ENCODE measurements at places on chromosomes 6 and 20.
A peak's percentile ranks its signal among the peaks of the same experiment; 100 is the strongest.

DNA sequence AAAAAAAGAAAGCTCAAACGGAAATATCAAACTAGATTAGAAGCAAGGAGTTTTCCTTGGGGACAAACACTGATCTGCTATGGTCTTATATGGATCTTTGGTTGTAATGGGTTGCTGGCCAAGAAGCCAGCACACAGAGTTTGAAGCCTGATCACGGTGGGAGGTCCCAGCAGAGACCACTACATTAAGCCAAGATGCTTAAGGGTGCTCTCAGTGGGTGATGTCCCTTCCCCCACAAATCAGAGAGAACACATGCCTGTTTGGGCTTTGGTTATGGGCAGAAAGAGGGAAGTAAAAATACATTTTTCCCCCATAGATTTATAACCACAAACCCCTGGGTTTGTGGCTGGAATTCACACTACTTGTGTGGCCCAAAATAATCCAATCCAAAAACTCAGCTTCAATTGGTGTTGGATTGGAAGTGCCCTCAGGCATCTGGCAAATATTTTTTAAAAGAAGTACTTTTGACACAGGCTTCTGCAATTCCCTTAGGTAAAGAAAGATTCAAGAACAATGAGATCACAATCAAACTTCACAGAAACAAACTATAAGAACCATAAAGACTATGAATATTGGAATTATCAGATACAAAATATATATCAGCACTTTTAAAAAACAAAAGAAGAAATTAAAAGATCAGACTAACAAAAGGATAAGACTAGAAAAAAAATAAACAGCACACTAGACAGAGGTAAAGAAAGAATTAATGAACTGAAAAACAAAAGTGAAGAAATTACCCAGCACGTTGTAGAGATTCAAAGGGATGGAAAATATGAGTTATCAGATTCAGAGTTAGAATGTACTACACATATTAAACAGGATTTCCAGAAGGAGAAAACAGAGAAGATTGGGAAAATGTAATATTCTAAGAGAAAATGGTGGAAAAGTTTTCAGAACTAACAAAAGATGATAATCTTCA lies 44.7 kb downstream of the ESF1 start:
- DNase-seq, result no peak

DNA sequence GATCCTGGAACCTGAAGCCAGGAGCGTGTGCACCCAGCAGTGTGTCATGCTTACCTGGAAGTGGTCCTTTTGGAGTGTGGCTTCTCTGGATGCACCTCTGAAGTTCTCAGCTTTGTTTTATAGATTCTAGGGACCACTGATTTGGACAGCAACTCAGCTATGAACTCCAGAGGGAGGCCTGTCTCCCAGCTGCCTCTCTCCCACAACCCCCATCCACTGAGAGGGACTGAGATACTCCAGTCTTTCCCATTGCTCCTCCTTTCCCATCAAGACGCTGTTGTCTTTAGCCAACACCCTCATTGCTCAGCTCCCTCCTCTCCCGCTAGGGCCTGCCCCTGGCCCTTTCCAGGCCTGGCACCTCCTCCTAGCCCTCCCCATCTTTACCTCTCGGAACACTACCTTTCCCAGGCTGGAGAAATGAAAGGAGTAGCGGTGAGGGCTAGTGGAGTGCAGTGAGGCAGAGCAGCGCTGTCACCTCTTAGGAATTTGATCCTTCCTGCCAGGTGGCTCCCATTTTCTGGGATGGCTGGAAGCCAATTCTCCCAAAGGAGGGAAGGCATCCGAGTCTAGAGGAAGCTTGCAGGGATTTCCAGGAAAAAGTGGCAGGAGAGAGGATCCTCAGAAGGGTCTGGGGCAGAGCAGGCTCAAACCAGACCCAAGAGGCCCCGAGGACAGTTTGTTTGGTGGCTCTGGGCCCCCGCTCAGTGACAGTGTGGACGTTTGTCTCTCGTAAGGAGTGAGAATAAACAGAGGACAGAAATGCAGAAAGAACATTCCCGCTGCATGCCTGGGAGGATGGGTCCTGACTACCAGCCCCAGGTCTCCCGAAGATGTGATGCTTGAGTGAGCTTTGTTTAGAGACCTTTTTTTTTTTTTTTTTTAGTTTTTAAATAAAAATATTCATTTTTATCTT lies at the start of gene LRRN4:
Gene LRRN4, minus strand, starts transcription at position 285 of the 913 bp plus-strand sequence. CDS start 1,261 bp downstream, outside the sequence.
- DNase-seq, result no peak

DNA sequence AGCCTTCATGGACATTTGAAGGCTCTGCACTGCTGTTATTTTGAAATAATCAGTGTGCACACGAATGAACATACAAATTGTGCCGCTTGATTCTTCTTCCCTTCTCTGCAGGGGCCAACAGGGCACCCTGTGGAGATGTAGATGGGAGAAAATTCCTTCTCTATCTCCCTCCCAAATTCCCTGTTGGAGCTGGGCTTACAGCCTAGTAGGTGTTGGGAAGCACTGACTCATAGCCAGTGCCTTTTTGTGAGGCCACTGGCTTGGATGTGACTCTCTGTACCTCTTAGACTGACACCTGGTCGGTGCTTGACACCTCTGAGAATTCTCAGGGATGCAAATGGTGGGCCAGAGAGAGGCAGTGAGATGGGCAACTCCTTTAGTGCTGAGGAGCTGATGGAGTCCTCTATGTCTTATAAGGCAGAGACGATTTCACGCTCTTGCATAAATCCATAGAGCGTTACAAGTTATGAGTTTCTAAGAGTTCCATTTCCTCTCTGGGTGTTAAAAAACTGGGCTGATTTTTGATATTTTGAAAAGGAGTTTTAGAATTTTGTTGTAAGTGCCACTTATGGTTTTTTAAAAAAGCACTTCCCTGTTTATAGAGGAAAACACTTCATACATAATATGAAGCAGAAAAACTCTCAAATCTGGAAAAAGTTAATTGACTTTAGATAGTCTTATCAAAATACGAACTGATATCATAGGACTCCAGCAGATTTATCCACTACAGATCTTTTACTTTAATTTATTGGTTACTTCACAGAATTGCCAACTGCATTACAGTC lies 89.8 kb upstream of the MAP3K7 start:
- DNase-seq, result no peak

DNA sequence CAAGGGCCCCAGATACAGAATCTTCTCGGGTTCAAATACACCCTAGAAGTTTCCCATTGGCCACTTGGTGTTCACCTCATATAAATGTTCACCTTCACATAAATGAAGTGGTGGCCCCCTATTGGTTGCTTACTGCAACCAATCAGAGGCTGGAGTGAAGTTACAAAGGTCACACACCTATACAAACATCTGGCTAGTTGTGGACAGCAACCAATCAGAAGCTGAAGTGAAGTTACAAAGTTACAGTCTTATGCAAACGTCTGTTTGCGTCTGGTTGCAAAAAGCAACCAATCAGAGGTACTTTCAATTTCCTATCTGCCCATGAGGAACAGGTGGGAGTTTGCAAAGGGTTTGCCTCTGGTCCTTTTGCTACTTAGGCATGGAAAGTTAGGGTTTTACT lies 206.5 kb upstream of the BMP2 start:
- DNase-seq, result no peak

GRCh38 chr6:105068407-105068806 lies 111.4 kb downstream of the POPDC3 start:
- DNase-seq, result no peak

GRCh38 chr6:127191716-127192115 lies 73.2 kb downstream of the RSPO3 start:
- DNase-seq, result no peak

- no peak for DNase-seq
These were observed 65.5 kb upstream of the SPACA1 start for GRCh38 chr6:87982134-87982533.

- DNase-seq, result no peak
These were observed 8.9 kb downstream of the NFKBIL1 start for GRCh38 chr6:31556307-31556706.

DNA sequence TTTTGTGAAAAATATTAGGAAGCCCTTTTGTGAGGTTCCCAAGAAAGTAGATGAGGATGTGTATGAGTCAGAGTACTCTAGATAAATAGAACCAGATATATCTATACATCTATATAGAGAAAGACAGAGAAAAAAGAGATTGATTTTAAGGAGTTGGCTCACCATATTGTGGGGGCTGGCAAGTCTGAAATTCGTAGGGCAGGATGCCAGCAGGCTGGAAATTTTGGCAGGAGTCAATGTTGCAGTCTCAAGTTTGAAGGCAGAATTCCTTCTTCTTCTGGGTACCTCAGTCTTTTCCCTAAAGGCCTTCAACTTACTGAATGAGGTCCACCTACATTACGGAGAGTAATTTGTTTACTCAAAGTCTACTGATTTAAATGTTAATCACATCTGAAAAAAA lies 65.3 kb upstream of the SAMD3 start:
- no peak for DNase-seq

- no peak for DNase-seq
These were observed 104.7 kb downstream of the PRDM13 start for GRCh38 chr6:99711302-99711701.

DNA sequence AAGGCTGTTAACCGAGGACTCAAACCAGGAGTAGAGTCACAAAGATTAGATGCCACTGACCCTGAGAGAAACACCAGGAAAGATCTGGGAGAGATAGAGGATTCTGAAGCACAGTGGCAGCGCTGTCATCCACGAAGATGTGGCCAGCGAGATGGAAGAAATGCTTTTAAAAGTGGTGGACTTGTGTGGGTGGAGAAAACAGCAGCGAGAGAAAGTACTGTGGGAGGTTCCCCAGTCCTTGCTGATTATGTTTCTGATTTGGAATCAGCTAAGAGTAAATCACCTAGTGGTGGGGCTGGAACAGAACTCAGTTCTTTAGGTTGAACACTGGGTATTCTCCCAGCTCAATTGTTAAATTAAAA lies 435 bp upstream of the ZNF322 start:
- DNase-seq, result peak; percentile 11

- no peak for DNase-seq
These were observed at the start of gene LRRC73 for GRCh38 chr6:43509984-43510826. LRRC73 (minus strand) TSS chr6:43510346; CDS start chr6:43509785, 561 bp downstream.

GRCh38 chr6:112015725-112016124 lies 38.2 kb upstream of the CCN6 start:
- DNase-seq, result no peak

DNA sequence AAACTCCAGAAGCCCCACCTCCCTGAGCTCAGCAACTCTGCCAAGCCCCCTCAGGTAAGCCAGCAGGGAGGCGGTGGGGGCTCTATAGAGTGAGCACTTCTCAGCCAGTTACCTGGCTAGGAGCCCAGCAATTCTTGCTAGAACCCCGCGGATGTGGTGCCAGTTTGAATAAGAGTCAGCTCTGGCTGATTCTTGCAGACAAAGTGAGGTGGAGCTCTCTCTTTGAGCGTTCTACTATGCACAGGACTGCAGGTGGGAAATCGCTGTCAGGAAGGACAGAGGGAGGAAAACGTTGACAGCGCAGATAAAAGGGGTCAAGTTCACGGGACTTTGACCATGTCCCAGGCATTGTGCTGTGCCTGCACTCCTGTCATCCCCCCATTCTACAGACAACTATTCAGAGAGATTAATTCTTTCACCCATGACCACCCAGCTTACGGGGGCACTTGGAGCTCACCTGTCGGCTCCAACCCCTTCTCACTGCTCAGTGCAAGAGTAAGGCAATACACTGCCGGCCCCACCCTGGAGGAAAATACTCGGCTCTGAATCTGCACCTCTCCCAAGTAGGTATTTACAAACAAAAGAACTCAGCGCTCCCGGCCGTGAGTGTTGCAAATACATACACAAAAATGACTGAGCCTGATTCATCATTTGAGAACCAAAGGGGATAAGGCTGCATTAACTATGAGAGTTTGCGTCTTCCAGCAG lies 92.9 kb downstream of the ANKRD60 start:
- DNase-seq, result no peak

- no peak for DNase-seq
These were observed 54.0 kb upstream of the BTN3A2 start for GRCh38 chr6:26311012-26311384.

DNA sequence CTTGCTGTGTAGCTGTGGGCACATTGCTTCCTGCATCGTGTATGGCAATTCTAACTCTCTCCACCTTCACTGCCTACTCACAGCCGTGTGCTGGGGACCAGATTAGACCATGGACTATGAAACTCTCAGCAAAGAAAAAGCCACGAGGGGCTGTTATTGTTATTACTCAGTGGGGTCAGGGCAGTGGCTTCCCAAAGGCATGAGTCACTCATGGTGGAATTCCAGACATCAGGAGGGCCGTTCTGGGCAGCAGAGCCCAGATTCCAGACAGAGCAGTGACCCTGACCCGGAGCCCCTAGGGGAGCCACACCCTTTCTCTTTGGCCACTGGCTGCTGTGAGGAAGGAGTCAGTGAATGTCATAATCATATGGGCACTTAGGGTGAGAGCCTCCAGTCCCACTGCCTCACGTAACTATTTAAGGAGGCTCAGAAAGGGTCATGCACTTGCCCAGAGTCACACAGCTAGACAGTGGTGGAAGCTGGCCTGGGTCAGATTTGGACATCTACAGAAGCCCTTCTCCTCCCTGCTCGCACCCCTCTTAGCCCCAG lies 22.2 kb upstream of the CCN5 start:
- peak; percentile 77 for DNase-seq

GRCh38 chr20:5095931-5096330 lies 23.8 kb downstream of the PCNA start:
- no peak for DNase-seq

DNA sequence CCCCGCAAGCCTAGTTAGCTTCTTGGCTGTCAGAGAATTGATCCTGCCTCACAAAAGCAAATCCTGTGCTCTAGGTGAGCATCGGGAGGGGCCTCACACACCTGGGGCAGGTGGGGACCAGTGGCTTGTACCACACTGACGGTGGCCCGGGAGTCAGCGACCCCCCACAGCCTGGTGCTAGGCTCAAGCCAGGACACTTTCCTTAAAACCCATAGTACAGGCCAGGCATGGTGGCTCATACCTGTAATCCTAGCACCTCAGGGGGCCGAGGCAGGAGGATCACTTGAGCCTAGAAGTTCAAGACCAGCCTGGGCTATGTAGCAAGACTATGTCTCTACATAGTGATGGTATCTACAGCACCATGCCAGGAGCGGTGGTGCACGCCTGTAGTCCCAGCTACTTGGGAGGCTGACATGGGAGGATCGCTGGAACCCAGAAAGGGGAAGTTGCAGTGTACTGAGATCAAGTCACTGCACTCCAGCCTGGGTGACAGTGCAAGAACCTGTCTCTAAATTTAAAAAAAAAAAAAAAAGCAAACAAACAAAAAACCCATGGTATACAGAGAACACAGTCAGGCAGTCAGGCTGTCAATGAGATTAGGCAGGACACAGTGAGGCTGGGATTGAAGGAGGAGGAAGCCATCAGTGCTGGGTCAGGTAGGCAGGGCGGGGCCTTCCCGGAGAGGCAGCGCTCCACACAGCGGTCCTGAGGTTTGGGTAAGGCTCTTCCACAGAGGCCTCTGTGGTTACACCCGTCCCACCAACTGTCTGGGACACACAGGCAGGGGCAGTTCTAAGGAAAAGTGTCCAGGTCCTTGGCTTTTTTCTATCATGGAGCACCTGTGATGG lies 41.3 kb downstream of the SYNJ2 start:
- no peak for DNase-seq

All from non-pigmented ciliary epithelial cell (primary cell).